ENCODE measurements at places on chromosomes 4 and X.

- no peak for DNase-seq
Measured at GRCh38 chrX:139186991-139187390, 343.5 kb upstream of the F9 start.

- DNase-seq = no peak
Measured at GRCh38 chr4:121198251-121198650, 34.1 kb upstream of the TNIP3 start.

DNA sequence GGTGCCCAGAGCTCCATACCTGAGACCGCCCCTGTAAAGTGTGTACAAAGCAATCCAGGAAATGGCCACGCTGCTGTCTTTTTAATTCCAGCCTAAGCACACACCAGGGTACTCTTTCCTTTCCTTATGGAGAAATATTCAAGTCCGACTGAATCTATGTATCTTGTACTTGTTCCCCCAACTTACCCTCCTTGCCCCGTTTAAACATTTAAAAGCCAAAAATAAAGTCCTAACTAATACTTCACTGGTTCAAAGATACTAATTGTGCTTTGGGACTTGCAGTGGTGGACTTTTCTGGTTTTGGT lies 731 bp upstream of the AMMECR1 start:
- DNase-seq = no peak

DNA sequence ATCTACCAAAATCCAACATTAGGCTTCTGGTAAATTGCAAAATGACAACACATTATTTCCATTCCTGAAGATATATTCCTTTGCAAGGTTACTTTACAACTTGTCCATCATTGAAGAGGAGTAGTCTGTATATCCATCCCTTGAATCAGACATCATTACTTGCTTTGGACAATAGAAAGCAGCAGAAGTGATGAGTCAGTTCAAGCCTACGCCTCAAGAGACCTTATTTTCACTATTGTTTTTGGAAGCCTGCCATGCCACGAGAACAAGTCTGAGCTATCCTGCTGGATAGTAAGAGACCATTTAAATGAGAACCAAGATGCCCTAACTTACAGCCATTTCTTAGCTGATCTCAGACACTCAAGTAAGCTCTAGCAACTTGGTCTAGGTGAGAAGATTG lies 246.0 kb upstream of the HHIP start:
- DNase-seq = no peak

DNA sequence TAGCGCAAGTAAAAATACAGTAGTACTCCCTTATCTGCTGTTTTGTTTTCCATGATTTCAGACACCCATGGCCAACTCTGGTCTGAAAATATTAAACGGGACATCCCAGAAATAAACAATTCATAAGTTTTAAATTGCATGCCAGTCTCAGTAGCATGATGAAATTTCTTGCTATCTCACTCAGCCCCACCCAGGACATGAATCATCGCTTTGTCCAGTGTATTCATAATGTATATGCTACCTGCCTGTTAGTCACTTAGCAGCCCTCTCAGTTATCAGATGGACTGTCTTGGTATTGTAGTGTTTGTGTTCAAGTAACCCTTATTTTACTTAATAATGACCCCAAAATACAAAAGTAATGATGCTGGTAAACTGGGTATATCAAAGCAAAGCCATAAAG lies 158.2 kb upstream of the DDIT4L start:
- DNase-seq = no peak

GRCh38 chrX:57900975-57901374 lies 9.3 kb downstream of the ZXDA start:
- DNase-seq = no peak

DNA sequence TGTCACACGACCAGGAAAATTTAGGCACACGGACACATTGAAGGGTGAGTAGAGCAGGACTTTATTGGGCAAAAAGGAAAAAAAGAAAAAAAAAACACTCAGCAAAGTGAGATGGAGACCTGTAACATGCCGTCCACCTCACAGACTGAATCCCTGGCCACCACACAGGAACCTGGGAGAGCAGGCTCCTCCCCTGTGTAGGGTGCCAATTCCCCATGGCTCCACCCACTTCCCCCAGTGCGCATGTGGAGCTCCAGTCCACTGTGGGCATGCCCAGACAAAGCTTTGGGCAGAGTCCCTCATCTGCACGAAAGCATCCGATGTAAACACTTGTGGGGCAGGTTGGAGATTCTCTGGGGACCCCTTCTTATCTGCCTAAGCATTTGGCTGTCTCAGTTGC lies 23.6 kb upstream of the CBR4 start:
- DNase-seq = no peak

DNA sequence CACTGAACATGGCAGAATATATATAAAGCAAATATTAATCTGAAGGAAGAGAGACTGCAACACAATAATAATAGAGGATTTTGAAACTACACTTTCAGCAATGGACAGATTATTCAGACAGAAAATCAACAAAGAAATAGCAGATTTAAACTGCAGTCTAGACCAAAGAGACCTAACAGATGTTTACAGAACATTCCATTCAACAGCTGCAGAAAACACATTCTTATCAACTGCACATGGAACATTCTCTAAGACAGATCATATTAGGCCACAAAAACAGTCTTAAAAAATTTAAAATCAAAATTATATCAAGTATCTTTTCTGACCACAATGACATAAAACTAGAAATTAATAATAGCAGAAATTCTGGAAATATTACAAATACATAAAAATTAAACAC lies 27.1 kb downstream of the CENPE start:
- DNase-seq = no peak

DNA sequence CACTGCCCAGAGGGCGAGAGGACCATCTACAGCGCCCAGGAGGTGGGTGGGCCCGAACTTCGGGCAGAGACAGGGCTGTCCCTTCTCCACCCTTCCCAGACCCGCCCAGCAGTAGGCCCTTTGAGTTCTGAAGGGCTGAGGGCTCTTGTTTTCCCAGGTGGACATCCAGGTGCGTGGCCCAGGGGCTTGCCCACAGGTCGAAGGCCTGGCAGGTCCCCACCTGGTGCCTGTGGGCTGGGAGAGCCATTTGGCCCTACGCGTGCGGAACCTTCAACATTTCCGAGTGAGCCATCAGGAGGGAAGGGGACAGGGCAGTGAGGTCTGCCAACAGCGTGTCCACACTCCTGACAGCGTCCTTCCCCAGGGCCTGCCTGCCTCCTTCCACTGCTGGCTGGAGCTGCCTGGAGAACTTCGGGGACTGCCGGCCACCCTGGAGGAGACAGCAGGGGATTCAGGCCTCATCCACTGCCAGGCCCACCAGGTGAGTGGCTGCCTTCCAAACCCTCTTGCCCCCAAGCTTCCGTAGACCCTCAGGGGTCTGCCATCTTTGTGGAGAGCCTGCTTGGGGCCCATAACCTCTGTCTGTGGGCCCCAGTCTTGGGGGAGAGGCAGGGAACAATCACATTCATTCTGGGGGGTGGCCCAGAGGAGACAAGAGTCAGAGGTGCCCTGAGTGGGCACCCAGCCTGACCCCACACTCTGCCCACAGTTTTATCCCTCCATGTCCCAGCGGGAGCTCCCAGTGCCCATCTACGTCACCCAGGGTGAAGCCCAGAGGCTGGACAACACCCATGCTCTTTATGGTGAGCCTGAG lies 6.8 kb downstream of the PLXNB3 start:
- DNase-seq = no peak

DNA sequence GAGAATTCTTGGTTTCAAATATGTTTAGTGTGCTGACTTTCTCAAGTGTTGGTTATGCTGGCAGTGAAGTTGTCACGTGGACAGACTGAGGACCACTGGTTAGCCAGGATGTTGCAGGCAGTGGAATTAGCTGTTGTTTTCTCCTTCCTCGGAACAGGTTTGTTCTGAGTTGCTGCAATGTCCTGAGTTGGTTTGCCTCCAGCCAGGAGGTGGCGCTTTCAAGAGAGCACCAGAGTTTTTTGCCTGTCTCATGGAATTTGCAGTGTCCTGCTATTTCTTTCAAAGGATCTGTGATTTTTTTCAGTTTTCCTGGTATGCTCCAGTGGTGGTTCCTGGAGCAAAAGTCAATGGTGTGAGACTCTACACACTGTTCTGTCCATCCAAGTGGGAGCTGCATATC lies 158.1 kb upstream of the CXorf66 start:
- DNase-seq = no peak

- DNase-seq = no peak
Measured at GRCh38 chr4:48191758-48192157, 57.7 kb upstream of the TXK start.

- no peak for DNase-seq
Measured at GRCh38 chr4:81257021-81257420, 42.0 kb upstream of the PRKG2 start.

DNA sequence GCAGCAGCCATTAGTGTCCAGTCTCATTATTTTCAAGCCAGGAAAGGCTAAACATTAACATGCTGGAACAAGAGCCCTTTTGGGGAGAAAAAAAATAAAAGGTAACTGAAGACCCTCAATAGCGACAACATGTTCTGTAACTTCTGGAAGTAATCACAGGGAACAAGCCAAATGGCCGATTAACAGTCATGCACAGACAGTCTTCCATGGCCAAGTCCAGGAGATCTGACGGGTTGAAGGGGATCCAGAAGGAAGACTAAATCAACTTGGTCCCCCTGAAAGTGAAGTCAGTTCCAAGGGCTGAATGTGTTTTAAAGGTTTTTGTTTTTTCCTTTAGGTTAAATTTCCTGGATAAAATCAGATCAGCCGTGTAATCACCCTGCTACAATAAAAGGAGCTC lies 52.5 kb downstream of the LNX1 start:
- DNase-seq = no peak

DNA sequence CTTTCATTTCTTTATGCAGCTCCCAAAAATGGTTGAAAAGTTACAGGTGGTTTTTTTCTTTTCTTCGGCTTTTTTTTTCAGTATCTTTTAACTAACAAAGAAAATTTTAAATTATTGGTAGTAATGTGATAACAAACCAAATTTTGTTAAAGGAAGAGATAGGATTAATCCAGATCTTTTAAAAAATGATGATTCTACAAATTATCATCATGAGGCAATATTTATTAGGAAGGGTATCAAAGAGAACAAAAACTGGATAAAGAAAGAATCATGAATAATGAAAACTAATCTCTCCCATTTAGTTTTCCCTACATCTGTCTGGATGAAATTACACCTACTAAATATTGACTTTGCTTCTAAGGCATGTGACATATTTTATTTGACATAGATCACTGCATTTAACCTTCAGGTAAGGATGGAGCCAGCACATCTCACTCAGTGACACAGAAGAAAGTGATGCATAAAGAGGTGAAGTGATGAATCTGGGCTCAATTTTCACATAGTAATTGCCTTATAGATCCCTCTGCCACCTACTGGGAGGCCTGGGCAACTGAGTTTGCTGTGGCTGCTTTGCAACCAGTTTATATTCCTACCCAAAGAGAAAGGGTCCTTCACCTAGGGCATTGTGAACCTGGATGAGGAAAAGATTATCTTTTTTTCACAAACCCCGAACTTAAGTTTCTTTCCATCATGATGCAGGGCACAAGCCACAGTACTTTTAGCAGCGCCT lies 155.6 kb downstream of the HNRNPD start:
- DNase-seq = no peak

- DNase-seq = no peak
Measured at GRCh38 chr4:8727546-8728510, 135.3 kb downstream of the CPZ start.

GRCh38 chr4:19514276-19515070 lies 737.2 kb upstream of the SLIT2 start:
- DNase-seq = no peak

DNA sequence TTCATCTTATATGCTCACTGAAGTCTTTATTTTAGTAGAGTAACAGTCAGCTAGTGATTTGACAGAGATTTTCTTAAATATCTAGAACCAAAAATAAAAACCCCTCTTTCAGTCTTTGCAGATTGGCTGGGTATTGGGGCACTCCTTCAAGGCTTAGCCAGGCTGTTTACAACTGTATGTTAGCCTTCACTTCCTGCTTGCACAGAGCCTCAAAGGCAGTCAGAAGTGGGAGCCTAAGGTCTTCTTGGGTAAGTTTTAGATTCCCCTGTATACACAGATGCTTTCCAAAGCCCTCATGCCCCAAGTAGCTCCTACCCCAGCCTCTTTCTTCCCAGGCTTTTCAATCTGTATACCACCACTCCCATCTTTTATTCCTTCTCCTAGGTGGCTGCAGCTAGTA lies 136.1 kb upstream of the STIM2 start:
- DNase-seq = no peak

DNA sequence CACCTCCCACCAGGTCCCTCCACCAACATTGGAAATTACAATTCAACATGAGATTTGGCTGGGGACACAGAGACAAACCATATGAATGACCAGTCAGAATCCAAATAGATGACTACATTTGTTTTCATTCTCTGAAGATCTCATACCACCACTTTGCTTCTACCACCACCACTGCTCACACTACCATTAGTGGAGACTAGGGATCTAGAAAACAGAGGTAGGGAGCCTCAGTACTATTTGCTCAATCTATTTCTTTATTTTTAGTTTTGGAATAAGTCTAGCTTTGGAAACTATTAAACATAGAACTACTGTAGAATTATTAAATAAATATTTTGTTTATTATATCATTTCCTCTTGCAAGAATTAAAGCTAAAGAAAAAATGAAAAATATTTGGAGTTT lies 727.9 kb downstream of the CCSER1 start:
- DNase-seq = no peak

GRCh38 chr4:17385403-17385802 lies 126.5 kb downstream of the QDPR start:
- DNase-seq = no peak

DNA sequence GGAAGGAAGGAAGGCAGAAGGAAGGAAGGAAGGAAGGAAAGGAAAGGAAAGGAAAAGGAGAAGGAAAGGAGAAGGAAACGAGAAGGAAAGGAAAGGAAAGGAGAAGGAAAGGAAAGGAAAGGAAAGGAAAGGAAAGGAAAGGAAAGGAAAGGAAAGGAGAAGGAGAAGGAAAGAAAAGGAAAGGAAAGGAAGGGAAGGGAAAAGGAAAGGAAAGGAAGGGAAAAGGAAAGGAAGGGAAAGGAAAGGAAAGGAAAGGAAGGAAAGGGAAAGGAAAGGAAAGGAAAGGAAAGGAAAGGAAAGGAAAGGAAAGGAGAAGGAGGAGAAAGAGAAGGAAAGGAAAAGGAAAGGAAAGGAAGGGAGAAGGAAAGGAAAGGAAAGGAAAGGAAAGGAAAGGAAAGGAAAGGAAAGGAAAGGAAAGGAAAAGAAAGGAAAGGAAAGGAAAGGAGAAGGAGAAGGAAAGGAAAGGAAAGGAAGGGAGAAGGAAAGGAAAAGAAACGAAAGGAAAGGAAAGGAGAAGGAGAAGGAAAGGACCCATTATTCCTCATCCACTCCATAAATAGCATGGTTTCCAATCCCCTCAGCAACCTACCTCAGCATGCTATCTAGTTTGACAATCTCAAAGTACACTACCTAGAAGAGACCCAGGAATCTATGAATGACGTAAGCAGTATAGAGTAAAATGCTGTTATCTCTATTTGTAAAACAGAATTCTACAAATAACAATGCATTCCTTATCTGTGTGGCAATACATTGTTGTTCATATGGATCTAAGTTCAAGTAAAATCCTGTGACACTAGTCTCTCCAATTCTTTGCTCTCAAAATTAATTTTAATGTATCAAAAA lies 209.7 kb downstream of the LRBA start:
- no peak for DNase-seq

DNA sequence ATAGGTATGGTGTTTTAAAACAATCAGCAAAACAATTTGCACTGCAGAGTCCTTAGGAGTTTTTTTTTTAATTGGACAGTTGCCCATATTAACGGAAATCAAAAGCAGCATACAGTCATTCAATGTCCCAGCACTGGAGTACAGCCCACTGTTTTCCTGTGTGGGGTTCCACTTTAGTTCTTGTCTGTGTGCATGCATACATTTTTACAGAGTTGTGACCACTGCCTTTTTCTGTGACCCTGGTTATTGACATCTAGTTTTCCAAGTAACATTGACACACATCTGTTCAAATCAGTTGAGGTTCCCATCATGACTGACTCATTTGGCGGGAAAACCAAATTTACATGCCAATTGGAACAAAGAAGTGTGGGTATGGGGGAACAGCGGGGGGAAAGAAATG lies 83.3 kb downstream of the HPRT1 start:
- DNase-seq = no peak
